ENCODE measurements at places on chromosomes 13 and 19.

GRCh38 chr13:41835871-41836270, 125.0 kb downstream of the VWA8 start:
- no peak for DNase-seq

DNA sequence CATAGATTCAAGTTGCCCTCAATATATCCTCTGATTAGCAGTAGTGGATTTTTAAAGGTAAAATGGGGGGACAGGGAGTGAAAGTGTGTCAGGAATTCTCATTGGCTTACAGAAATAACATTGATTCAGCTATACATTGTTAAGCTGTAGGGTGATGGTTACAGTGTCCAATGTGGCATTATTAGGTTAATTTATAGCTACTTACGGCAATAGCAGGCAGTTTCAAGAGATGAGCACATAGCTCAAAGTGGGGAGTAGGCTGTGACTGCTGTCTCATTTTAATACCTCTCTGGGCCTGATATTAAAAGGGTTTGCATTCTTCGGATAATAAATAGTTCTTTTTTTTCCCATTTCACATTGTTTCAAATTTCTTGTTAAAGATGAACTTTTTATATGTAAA, 34.6 kb downstream of the PAN3 start:
- DNase-seq = no peak

DNA sequence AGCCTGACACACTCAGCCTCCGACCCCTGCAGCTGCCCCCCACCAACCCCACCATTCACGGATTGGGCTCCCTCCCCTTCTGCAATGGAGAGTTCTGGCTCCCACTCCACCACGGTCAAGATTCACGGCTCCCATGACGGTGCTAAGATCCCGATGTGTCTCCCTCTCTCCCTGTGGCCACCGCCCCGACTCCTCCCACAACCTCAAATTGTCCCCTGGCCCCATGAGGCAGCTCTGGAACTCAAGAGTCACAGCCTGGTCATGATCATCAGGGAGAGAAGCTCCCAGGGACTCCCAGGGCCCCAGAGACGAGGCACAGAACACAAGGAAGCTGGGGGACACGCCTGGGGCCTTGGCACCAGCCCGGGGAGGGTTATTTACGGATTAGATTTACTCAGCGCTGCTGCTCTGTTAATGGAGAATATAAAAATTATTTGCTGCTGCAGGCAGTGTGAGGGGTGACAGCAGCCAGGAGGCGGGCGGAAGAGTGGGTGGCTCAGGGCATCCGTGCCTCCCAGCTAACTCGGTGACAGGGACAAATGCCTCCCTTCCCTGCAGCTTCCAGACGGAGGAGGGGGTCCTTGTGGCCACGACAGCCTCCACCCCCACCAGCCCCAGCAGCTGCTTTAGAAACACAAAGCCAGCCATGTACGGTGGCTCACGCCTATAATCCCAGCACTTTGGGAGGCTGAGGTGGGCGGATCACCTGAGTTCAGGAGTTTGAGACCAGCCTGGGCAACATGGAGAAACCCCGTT, 184.2 kb downstream of the PTPRS start:
- no peak for DNase-seq

DNA sequence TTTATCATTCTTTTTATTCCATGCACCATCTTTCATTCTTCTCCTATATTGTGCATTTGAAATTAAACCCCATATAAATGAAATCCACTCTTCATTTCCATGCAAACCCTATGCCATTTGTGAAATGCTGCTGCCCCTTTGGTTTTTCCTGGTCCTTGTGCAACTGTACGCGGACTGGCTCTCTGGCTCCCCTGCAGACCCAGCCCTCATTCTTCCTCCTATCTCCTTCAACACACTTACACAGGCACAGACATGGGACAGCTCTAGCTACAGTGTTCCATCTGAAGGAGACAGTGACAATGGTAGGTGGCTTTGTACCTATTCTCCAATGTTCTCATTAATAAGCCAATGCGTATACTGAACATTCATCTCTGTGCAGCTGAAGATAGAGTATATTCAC, 81.6 kb downstream of the ESD start:
- no peak for DNase-seq

DNA sequence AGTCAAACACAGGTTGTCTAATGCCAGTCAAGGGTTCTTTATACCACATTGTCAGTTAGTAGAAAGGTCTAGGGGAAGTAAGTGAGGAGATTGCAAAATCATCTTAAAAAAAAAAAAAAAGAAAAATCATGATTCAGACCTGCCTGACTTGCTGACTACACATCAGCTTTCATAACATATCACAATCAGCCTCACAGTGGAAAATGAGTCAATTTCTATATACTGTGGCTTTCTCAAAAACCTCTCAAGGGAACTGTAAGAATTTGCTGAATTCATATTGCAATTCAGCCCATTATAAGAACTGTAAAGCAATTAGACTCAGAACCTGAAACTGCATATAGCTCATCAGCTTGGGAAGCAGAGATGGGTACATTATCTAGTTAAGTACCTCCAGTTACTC, 75.3 kb upstream of the GPC6 start:
- no peak for DNase-seq

DNA sequence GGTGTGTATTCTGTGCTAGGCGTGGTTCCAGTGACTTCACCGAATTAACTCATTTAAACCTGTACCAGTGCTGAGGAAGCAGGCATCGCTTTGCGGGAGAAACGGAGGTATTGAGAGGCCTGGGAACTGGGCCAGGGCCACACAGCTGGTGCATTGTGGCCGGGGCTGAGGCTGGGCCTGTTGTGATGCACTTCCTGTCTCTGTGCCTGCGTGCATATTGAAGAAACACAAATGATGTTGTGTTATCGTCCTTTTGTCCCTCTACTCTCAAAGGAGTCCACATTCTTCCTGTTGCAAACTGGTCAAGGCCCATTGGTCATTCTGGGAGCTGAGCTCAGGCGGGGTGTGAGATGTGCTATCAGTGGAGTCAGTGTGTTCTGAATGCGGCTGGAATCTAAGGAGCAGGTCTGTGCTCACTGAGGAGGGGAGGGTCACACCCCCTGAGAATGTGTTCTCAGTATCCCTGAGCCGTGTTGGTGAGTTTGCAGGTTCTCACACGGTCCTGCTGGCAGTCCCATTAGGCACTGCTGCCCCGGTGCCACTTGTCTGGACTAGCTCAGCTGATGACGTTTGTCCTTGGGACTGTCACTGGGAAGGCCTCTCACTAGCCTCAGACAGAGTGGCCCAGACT, 62.1 kb downstream of the ARHGEF7 start:
- DNase-seq = no peak

GRCh38 chr19:4323692-4324091, 14.9 kb downstream of the STAP2 start:
- DNase-seq = no peak

DNA sequence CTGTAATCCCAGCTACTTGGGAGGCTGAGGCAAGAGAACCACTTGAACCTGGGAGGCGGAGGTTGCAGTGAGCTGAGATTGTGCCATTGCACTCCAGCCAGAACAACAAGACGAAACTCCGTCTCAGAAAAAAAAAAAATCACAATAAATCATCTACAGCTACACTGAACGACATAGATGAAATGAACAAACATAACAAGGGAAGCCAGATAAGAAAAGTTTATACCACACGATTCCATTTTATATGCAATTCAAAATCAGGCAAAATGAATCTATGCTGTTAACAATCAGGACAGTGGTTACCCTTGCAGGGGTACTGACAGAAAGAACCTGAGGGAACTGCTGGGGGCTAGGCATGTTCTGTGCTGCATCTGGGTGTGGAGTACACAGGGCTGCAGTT, 5.7 kb downstream of the XRCC1 start:
- DNase-seq = no peak

GRCh38 chr19:35905178-35905727, 2.8 kb downstream of the TYROBP start:
- no peak for DNase-seq

DNA sequence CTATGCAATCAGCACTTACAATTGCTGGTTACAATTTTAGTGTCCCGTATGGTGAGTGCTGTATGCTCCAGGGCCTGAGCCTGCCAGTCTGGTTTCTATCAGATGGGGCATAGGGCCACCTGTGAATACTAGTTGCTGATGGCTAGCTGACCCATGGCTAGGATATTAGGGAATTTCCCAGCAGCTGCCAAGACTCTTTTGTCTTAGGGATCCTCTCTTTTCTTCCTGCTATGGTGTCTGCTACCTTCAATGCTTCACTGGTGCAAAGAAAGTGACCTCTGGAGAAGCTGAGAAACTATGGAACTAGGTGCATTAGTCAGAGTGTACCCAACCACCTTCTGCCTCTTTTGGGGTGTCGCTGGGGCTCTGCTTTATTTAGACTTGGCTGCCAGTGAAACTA, 11.6 kb downstream of the CCDC169 start:
- DNase-seq = no peak

- no peak for DNase-seq
Observed at GRCh38 chr13:55361141-55361540, 1779.6 kb upstream of the PRR20A start.

GRCh38 chr13:111973605-111974340, 93.2 kb upstream of the SOX1 start:
- no peak for DNase-seq

DNA sequence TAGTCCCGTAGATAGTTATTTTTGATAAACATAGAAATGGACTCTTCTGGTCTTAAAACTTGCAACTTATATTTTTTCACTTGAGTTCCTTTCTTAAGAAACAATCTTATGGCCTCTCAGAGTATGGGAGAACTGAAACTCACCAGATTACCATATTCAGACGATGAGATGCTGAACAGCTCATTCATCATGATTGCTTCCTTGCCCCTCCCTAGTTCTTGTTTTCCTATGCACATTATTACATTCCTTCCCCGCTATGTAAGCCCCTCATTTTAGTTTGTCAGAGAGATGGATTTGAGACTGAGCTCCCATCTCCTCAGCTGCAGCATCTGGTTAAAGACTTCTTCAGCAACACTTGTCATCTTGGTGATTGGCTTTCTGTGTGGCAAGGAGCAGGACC, 158.5 kb downstream of the SLITRK6 start:
- DNase-seq = no peak

GRCh38 chr19:1826557-1827521, 14.8 kb upstream of the ATP8B3 start:
- DNase-seq = no peak

GRCh38 chr13:48678316-48678715, 24.6 kb downstream of the CYSLTR2 start:
- no peak for DNase-seq

DNA sequence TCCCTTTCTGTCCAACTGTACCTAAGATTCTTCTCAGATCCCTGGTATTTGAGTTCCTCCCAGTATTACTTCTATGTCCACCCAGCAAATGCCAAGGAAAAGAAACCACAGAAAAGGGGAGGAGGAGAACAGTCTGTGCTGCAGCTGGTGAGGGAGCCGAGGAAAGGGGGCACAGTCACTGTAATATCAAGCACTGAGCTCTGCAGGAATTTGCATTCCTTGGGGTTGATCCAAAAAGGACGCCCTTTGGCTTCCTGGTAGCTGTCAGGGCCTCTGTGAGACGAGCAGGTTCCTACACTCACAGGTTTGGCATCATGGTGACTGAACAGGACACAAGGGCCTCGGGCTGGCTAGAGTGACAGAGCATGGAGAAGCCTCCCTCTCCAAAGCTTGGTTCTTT, 273.4 kb downstream of the NHLRC3 start:
- DNase-seq = no peak

DNA sequence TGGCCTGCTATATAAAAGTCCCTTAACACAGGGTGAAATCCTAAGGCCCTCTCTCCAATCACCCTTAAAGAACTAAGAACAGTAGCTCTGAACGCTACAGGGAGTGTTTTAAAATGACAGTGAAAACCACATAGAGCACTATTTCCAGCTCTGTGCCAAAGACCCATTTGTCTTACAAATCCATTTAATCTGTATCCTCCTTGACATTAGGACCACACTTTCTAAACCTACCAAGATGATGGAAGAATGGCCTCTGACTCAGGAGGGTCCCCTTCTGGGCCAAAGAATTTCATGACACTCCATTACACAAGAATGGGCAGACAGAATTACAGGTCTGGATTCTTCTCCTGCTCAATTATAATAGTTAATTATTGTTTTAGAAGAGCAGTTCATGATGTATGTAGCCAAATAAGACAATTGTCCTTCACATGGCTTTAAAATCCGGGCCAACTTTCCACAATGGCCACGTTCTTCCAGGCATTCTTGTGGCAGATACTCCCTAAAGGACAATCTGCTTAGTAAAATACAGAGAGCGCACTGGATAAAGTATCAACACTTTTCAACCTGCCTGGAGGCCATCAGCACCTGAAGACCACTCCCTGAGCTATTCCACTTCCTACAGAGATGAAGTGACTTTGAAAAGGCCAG, 61.0 kb downstream of the STK24 start:
- DNase-seq = no peak

GRCh38 chr13:51481656-51482055, 28.8 kb upstream of the INTS6 start:
- DNase-seq = no peak

DNA sequence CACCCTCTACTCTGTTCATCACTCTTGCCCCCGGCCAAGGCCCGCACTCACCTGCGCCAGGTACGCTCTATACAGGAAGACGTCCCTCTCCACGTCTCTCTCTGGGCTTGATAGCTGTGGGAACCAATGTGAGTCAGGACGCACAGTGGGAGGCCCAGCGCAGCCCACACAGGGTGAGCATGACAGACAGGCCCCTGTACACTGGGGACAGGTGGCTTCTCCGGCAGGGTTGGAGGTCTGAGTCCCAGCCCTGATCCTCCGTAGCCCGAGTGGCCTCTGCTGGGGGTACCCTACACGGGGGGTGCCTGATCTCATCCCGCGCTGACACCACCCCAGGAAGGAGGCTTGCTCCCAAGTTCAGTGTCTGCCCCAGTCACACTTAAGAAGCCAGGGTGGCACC, 6.3 kb downstream of the COPE start:
- no peak for DNase-seq

GRCh38 chr19:6126335-6126974, 9.0 kb upstream of the ACSBG2 start:
- DNase-seq = no peak

DNA sequence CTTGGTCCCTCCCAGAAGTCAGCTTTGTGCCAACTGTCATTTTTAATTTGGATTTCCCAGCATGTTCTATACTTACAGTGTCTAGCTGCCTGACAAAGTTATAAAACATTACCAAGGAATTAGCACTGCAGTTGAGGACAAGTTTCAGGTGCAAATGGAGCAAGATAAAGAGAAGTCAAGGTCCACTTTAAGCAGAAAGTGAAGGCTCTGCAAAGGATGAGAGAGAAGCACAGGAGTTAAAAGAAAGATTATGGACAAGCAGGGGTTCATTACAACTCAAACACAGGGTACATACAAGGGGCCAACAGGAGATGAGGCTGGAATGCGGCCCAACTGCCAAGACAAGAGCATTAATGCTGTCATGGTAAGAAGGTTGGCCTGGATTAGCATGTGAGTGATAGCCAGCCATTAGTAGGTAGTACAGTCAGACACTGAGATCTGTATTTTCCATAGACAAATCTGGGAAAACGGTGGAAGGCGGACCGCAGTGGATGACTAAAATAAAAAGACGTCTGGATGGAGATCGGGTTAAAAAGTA, 17.6 kb downstream of the UBL3 start:
- DNase-seq = no peak

GRCh38 chr19:1245494-1246264, 2.7 kb upstream of the MIDN start:
- DNase-seq = no peak

GRCh38 chr19:3006075-3006767, 22.9 kb downstream of the TLE2 start:
- peak; percentile 29 for DNase-seq

GRCh38 chr19:18097217-18097992, at the start of gene MAST3:
MAST3 (plus strand) TSS chr19:18097778; CDS start chr19:18097793, 15 bp downstream.
- DNase-seq = peak; percentile 94

- DNase-seq = peak; percentile 21
Observed at GRCh38 chr19:53102756-53103233, 427 bp downstream of the ZNF160 start.
